ENCODE measurements at places on chromosomes 11 and 22. TPM values are rescaled to one million over a fixed set of nuclear protein-coding genes. Genes with fewer than 3 reads are reported as not detected.

The USP2 gene
- 3.4 TPM for total RNA-seq

The C11orf87 gene
- 0.20 TPM for total RNA-seq

The FXYD6 gene
- total RNA-seq, result 113 TPM

The RASSF10 gene
- total RNA-seq, result 6.0 TPM

The ALG9 gene
- total RNA-seq, result 55.5 TPM

DNA sequence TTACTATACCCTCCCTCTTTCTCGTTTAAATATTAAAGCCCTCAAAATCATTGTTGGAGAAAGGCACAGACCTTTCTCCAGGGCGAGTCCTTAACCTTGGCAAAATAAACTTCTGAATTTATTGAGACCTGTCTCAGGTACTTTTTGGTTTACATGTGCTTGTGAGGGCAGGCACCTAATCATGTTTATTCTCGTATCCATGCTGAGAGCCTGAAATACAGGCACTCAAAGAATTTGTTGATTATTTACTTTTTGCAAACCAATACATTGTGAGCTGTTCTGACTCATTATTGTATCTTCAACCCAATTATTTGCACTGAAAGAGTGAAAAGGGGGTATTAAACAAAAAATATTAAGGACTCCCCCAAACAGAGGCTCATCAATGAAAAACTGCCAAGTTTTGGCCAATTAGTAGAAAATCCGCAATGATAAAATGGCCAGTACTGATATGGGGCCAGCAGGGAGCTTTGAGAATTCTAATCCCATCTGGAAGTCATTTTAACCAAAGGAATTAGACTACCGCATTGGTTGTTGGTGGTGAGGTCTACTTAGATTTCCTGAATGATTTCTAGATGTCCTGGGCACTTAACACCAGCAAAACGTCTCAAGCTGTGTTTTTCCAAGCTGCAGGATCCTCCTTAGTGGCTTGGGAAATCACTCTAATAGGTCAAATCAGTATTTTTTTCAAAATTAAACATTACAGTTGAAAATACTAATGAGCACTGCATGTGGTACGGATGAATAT, 157.3 kb downstream of the SWAP70 start:
- no peaks in the 10 kb centered on the region for H3K27me3 ChIP-seq
- H3K36me3 ChIP-seq, result peaks cover 2% of the 10 kb centered on the region
- DNase-seq, result no peak
- H3K4me3 ChIP-seq, result no peak overlapping the region
- H3K4me1 ChIP-seq, result no peaks in the 10 kb centered on the region
- H3K27ac ChIP-seq, result no peak overlapping the region

- DNase-seq, result no peak
- peaks cover 46% of the 10 kb centered on the region for H3K4me1 ChIP-seq
- H3K4me3 ChIP-seq, result no peak overlapping the region
- H3K27ac ChIP-seq, result no peak overlapping the region
- no peaks in the 10 kb centered on the region for H3K36me3 ChIP-seq
- H3K27me3 ChIP-seq, result no peaks in the 10 kb centered on the region
Observed at GRCh38 chr11:129323896-129324502, 51.6 kb upstream of the BARX2 start.

DNA sequence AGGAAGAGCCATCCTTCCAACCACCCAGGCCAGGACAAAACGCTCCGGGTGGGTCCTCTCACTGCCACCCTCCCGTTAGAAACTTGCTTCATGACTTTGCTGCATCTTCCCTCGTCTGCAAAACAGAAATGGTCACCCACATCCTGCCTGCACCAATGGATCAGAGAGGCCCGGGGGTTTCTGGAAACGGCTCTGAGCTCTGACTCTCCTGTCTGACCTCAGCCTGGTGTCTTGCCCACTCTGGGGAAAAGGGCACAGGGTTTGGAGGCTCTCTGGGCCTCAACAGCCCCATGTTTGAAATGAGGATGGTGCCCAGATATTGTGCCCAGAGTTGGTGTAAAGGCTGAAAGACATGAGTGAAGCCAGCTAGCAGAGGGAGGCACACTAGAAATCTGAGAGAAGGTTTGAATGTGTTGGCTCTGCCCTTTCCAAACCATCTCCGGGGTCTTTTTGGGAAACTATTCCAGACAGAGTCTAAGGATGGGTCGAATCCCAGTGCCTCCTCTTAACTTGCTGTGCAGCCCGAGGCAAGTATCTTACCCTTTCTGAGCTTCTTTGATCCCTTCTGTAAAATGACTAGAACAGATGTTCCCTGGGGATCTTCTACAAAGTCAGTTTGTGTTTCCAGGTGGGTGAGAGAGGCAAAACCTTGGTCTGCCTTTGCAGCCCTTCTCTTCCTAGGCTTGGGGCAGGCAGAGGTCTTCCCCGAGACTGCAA, 2.1 kb downstream of the CRYBB3 start:
- no peak overlapping the region for H3K27ac ChIP-seq
- H3K4me3 ChIP-seq, result no peak overlapping the region
- H3K4me1 ChIP-seq, result peaks cover 18% of the 10 kb centered on the region

GRCh38 chr11:71204294-71204693, 48.1 kb downstream of the SHANK2 start:
- no peaks in the 10 kb centered on the region for H3K27me3 ChIP-seq
- no peaks in the 10 kb centered on the region for H3K36me3 ChIP-seq
- peaks cover 3% of the 10 kb centered on the region for H3K4me1 ChIP-seq
- H3K27ac ChIP-seq, result no peak overlapping the region

- peaks cover 5% of the 10 kb centered on the region for H3K36me3 ChIP-seq
- H3K27ac ChIP-seq, result peak overlapping the region; percentile 85
- H3K27me3 ChIP-seq, result peaks cover 9% of the 10 kb centered on the region
- H3K4me3 ChIP-seq, result no peak overlapping the region
- no peaks in the 10 kb centered on the region for H3K4me1 ChIP-seq
Observed at GRCh38 chr22:49689255-49689770, 138.4 kb downstream of the BRD1 start.

DNA sequence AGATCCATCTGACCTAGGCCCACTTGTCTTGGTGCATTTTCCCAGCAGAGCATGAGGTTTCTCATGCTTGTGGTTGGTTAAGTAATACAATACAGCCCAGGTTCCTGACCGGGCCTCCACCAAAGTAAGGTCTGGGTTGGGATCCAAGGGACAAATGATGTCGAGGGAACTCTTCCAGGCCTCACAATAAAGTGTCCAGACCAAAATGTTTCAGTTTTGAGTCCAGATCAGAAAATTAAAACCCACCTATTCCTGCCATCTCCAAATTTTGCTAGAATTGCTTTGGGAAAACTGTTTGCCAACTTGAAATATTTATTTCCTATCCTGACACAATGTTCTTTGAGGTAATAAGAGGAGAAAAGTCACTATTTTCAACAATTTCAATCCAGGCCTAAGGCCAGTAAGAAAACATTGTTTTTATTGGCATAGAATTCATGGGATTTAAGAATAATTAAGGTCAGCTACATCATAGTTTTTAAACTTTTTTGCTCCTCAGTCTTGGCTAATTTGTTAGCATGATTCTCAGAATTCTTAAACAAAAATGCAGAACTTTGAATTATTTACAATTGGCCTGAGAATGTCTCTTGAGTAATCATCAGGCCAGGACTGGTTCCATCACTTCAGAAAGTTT, 51.4 kb downstream of the ME3 start:
- no peak overlapping the region for H3K4me3 ChIP-seq
- no peak overlapping the region for H3K27ac ChIP-seq
- peaks cover 5% of the 10 kb centered on the region for H3K36me3 ChIP-seq
- no peaks in the 10 kb centered on the region for H3K4me1 ChIP-seq
- no peak for DNase-seq

GRCh38 chr11:15095736-15096228, 18.9 kb upstream of the INSC start:
- no peaks in the 10 kb centered on the region for H3K4me1 ChIP-seq
- H3K36me3 ChIP-seq, result no peaks in the 10 kb centered on the region
- no peak overlapping the region for H3K4me3 ChIP-seq
- DNase-seq, result no peak
- peaks cover 2% of the 10 kb centered on the region for H3K27me3 ChIP-seq
- H3K27ac ChIP-seq, result no peak overlapping the region
